NCI-H345 (cell line): ENCODE measurements at places on chromosomes 6 and 20.

DNA sequence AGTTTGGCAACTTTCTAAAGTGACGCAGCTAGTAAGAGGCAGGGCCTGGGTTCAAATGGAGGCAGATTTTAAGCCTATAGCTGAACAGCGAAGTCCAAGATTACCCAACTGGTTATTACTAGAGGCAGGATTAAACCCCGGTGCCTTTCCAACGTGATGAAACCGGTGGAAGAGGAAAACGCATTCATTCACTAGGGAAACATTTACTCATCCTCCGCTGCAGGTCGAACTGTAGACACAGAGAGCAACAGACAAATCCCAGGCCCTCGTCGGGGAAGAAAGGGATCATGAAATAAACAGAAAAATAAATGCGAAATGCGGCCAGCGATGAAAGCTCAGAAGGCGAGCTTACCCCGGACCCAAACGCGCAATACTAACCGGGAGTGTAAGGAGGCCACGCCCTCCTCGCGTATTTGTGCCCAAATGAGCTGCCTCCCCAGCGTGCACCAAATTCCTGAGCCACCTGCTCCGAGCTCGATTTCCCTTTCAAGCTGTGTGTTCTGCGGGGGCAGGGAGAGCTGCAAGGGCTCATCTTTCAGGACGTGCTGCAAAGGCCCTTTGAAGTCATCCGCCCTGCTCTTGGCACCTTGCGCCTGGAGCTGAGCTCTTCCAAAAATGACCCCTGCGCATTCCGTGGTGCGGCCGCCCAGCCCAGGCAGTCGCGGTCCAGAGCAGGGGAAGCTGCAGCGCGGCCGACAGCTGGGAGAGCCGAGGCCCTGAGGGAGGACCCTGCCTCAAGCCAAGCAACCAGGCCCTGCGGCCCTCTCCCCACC is 46.9 kb downstream of the PDYN start:
- DNase-seq, result no peak

DNA sequence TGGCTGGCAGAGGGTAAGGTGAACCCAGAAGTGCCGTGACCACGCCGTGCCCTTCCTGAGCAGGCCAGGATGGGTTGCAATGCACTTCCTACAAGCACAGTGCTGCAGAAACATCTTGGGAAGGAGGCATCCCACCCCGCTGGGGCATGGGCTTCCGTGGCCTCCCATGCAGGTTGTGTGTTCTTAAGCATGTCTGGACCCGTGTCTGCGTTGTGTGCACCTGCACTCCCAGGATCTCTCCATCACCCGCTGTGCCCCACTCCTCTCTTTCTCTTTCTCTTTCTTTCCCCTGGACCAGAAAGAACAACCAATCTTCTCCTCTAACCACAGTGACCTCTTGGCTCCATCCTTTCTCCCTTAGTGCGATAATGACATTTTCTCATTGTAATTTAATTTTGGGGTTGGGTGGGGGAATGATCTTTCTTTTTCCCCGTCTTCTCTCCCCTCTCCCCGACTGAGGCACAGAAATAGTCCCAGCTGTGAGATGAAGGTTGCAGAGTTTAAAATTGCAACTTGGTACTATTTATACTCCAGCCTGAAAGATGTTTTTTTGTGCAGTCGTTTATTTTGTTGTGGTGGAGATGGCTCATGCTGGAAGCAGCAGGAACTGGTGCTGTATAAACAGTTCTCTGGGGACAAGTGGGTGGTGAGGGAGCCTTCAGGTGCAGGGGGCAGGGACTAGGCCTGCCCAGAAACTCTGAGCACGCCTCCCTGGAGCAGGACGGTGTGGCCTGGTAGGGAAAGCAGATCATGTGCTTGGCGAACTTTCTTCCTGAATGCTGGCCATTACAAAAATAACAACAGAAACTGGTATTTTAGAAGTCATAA is 20.5 kb downstream of the BCAS4 start:
- DNase-seq, result peak; percentile 43

DNA sequence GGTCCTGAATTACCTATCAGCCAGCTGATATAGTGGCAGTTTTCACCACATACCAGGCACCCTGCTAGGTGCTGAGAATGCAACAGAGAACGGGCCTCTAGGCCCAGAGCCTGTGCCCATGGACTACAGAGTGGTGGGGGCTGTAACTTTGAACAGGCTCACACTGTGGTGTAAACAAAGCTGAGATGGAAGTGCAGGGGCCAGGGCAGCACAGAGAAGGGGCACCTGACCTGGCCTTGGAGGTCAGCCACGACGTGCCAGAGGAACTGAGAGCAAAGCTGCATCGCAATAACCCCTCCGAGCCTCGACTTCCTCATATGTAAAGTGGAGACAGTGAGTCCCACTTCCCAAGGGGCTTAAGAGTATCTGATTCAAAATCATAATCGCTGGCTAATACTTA is 105.8 kb downstream of the MAFB start:
- DNase-seq, result no peak

- DNase-seq, result no peak
These were observed 18.7 kb downstream of the UQCC2 start for GRCh38 chr6:33692760-33693158.

- no peak for DNase-seq
These were observed 64.9 kb upstream of the SULF2 start for GRCh38 chr20:47850146-47850545.

GRCh38 chr6:88402909-88403308 is 236.8 kb upstream of the CNR1 start:
- no peak for DNase-seq

GRCh38 chr6:26270486-26270861 is 94.5 kb upstream of the BTN3A2 start:
- peak; percentile 39 for DNase-seq

GRCh38 chr6:142416179-142416578 is 114.4 kb downstream of the ADGRG6 start:
- no peak for DNase-seq

GRCh38 chr6:136643850-136644596 is 93.8 kb upstream of the MAP7 start:
- DNase-seq, result peak; percentile 91

DNA sequence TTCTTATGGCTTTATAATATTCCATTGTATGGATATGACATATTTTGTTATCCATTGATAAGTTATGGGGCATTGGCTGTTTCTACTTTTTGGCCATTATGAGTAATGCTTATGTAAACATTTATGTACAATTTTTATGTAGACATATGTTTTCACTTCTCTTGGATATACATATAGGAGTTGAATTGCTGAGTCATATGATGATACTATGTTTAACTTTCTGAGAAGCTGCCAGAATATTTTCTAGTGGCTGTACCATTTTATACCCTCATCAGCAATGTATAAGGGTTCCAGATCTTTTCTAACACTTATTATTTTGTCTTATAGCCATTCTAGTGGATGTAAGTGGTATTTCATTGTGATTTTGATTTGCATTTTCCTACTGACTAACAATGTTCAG is 23.1 kb downstream of the OTOR start:
- no peak for DNase-seq

GRCh38 chr6:164097551-164098398 is 683.3 kb downstream of the QKI start:
- DNase-seq, result no peak

DNA sequence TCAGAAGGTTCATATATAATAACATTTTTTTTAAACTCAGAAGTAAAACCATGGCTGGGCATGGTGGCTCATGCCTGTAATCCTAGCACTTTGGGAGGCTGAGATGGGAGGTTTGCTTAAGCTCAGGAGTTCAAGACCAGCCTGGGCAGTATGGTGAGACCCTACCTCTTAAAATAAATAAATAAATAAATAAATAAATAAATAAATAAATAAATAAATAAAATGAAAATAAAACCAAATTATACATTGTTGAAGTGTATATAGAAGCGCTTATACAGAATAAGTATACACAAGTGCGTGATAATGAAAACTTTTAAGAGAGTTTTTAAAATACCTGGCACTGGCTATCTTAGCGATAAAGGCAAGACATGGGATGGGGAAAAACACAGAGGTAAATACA is 71.6 kb downstream of the OR2B2 start:
- DNase-seq, result no peak

DNA sequence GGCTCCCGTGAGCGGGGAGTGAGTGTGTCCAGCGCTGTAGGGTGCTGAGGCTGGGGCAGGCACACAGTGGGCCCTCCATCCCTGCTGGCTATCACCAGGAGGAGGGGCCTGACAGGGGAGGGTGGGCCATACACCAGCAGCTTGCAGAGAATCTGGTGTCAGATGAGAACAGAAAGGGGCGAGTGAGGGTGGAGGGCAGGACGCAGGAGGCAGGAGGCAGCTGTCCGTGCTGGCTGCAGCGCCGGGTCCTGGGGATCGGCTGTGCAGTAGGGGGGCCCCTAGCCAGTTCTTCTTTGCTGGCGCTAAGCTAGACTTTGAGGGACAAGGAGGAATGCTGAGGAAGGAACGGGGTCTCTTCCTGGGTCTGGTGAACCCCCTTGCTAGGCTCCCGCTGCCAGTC is 1.6 kb upstream of the CABLES2 start:
- DNase-seq, result no peak

- no peak for DNase-seq
These were observed 18.9 kb upstream of the CCM2L start for GRCh38 chr20:31991339-31991705.

GRCh38 chr6:142914937-142915697 is 29.9 kb downstream of the HIVEP2 start:
- DNase-seq, result no peak

- DNase-seq, result no peak
These were observed 132.1 kb downstream of the MRPL14 start for GRCh38 chr6:43995137-43995536.

GRCh38 chr20:39800111-39800510 is 838.0 kb downstream of the DHX35 start:
- no peak for DNase-seq

- DNase-seq, result no peak
These were observed 11.3 kb downstream of the DLK2 start for GRCh38 chr6:43444036-43444435.

DNA sequence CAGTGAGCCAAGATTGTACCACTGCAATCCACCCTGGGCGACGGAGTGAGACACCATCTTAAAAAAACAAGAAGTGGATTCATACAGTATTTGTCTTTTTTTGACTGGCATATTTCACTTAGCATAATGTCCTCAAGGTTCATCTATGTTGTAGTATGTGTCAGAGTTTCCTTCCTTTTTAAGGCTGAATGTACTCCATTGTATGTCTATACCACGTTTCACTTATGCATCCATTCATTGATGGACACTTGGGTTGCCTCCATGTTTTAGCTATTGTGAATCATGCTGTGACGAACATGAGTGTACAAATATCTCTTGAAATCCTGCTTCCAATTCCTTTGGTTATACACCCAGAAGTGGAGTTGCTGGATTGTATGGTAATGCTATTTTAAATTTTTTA is 28.9 kb upstream of the FAM83D start:
- no peak for DNase-seq

- DNase-seq, result no peak
These were observed 21.3 kb downstream of the TTPAL start for GRCh38 chr20:44496976-44497375.

DNA sequence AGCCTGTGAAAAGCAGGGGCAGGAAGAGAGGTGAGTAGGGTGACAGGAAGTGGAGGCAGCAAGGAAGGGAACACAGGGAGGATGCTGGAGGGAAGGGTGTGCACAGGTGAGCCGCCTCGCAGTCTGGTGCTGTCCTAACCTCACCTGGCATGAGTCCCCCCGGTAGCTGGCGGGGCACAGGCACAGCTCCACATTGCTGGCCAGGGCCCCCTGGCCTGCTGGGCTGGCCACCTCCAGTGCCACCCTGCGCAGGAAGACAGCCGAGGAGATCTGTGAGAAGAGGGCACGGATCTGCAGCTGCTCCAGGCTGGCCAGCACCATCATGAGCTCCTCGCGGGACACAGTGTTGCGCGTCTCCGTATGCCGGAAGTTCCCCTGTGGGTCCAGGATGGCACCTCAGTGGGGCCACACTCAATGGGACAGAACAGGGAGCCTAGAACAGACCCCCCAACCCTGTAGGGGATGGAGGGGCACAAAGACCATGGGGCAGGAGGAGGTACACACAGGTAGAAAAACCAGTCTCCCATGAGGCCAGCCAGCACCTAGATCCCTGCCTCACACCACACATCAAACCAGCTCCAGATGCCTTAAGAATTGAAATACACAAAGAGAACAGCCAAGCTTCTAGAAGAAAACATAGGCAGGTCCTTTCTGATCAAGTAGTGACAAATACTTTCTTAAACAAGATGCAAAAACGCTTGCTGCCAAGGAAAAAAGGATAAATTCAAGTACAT is 22.5 kb downstream of the ADRM1 start:
- no peak for DNase-seq

DNA sequence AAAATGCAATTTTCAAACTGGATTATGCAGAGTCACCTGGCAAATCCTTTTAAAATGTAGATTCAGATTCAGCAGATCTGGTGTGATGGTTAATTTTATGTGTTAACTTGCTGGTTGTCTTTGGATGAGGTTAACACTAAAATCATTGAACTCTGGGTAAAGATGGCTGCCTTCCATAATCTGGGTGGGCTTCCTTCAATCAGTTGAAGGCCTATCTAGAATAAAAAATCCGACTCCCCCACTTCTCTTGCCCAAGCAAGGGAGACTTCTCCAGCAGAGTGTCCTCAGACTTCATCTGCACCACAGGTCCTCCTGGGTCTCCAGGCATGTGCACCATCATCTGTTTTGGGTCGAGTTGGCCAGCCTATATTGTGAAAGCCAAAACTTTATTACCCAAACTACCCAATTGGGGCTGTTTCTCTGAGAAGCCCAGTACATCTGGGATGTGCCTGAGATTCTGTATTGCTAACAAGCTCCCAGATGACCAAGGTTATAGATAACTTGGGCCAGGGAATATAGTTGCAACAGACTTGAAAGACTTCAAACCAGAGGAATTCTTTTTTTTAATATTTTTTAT is 1.6 kb upstream of the SLC17A5 start:
- no peak for DNase-seq

DNA sequence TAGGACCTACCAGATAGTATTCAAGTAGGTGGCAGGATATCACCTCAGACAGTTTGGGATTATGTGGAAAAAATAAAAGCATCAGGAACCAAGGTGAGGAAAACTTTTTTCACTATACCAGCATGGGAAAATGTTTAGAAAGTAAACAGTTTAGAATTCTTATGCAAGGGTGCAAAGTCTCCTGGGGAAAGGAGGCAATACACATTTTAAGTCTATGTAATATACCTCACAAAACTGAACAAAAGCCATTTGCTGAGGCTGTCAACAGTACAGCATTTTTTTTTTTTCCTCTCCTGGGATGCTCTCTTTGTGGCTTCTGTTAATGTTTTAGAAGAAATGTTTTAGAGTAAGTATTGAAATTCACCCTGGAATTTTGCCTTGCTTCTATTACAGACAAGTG is 73.5 kb downstream of the PHF3 start:
- no peak for DNase-seq

GRCh38 chr6:44854712-44855443 is 467.4 kb downstream of the CDC5L start:
- DNase-seq, result no peak

DNA sequence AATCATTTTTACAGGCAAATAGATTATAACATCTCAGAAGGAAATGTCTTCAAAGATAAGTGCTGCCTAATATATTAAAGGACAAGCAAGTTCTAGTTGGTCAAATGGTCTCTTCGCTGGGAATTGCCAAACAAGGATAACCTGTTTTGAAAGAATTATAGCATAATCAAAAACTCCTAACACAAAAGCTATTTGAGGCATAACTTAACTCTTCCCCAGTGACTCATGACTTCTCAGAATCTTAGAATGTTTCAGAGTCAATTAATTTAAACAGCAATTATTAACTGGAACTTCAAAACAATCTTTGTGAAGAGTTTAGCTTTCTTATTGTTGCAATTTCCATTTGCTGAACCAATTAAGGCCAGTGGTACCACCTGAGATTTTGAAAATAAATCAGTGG is 126.6 kb downstream of the MTFR2 start:
- DNase-seq, result no peak

- no peak for DNase-seq
These were observed 164.0 kb upstream of the RUNX2 start for GRCh38 chr6:45163952-45164766.
